ENCODE measurements at places on chromosomes 1 and 21.

- no peak for DNase-seq
These were observed 13.1 kb upstream of the LPGAT1 start for GRCh38 chr1:211843507-211844298.

DNA sequence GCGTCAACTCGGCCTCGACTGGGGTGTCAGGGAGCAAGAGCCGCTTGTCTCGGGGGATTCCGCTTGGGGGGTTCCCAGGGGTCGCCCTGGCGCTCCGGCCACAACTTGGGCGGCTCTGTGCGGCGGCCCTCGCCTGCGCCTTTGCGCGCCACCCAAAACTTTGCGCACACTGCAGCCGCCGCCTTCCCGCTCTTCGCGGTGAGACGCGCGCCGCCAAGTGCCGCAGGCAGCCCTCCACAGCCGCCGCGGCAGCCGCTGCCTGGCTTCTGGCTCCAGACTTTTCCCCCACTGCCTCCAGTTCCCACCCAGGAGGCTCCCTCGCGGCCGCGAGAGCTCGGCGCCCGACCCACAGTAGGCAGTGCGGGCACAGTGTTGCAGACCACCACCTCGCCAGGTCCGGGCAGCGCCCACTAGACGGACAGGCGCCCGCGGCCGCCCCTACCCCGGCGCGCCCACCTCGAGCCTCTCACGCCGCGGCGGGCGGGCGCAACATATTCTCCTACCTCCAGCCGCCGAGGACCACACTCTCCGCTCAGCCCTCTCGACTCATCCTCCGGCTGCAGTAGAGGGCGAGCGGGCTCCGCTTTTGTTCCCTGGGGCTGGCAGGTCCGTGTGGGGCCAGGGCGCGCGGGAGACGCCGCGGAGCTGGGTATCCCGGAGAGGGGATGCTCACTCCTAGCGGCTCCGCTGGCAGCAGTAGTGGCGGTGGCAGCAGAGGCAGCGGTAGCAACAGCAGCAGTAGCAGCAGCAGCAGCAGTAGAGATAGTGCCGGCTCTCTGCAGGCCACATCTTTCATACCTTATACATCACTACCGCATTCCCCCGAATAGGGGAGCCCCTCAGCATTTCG, 296.6 kb downstream of the OMA1 start:
- no peak for DNase-seq

- DNase-seq: no peak
These were observed 810 bp downstream of the ZBTB37 start for GRCh38 chr1:173869021-173869359.

GRCh38 chr1:148162363-148162762, 10.3 kb upstream of the NBPF11 start:
- no peak for DNase-seq

- no peak for DNase-seq
These were observed 18.0 kb upstream of the YTHDF2 start for GRCh38 chr1:28718586-28719331.

GRCh38 chr1:71362691-71363090, 281.9 kb upstream of the ZRANB2 start:
- DNase-seq: no peak

DNA sequence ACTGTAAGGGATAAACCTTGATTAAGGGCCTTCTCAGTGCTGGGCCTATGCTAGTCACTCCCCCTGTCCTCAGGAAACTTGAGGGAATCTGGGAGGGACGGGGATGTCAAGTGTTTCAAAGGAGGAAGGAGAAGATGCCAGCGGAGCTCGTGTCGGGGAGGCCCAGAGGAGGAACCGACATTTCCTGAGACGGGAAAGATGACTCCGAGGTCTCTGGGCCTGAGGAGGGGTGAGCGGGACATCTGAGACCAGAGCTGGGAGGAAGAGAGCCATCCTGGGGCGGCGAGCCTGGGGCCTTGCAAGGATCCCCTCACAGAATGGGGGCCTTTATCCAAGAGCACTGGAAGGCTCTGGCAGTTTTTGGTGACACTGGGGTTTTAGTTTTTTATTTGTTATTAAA, 10.4 kb downstream of the SLC66A1 start:
- DNase-seq: no peak

DNA sequence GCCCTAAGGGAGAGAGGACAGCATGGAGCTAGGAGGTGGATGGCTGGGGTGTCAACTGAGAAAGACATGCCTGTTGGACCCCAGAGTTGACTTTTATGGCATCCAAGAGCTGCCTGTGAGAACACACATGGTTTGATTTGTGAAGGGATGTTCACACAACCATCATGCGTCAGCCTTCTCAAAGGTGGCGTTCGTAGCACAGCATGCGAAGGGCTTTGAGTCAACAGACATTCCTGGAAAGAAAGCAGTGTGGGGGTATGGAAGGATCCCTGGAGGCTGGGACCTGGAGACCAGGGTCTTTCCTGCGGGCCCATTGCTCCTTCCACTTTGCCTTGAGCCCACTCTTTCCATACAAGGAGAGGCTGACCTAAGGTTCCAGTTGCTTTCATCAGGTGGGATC, 6.4 kb upstream of the WNT3A start:
- DNase-seq: no peak

- no peak for DNase-seq
These were observed 13.0 kb downstream of the SOX13 start for GRCh38 chr1:204085876-204086275.
